ENCODE measurements at places on chromosomes 6 and 20.
A peak's percentile ranks its signal among the peaks of the same experiment; 100 is the strongest.

- DNase-seq, result no peak
Observed at GRCh38 chr6:134166511-134167261, 114.3 kb upstream of the SLC2A12 start.

DNA sequence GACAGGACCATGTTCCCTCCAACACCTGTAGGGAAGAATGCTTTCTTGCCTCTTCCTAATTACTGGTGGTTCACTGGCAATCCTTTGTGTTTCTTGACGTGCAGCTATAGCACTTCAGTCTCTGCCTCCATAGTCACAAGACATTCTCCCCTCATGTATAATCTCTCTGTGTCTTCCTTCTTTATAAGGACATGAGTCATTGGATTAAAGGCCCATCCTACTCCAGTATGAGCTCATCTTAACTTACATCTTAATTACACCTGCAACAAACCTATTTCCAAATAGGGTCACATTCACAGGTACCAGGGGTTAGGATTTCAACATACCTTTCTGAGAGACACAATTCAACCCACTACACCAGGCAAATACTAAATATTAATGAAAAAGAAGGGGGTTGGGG lies 213.6 kb downstream of the RNGTT start:
- DNase-seq, result no peak

GRCh38 chr6:10759884-10760329 lies 12.3 kb downstream of the TMEM14B start:
- no peak for DNase-seq

- DNase-seq, result no peak
Observed at GRCh38 chr6:129749749-129750120, 39.8 kb upstream of the ARHGAP18 start.

GRCh38 chr6:161268531-161269210 lies 5.2 kb downstream of the AGPAT4 start:
- no peak for DNase-seq

DNA sequence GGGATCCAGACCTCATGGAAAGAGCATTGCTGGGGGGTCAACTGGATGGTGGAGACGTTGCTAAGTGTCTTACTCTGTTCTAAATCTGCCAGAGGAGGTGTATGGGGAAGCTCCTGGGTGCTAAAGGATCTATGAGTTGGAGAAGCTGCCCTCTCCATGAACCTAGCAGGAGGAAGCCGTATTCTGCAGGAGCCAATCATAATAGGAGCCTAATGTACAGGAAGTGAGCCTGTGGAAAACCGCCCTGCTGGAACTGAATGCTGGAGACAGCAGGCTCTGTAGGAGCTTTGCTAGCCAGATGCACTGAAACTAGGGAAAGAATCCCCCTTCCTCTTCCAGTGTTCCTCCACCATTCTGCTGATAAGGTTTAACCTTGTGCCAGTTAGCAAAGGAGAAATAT lies 10.9 kb downstream of the CASP8AP2 start:
- DNase-seq, result no peak

GRCh38 chr6:24408719-24409410 lies 6.1 kb downstream of the MRS2 start:
- no peak for DNase-seq

DNA sequence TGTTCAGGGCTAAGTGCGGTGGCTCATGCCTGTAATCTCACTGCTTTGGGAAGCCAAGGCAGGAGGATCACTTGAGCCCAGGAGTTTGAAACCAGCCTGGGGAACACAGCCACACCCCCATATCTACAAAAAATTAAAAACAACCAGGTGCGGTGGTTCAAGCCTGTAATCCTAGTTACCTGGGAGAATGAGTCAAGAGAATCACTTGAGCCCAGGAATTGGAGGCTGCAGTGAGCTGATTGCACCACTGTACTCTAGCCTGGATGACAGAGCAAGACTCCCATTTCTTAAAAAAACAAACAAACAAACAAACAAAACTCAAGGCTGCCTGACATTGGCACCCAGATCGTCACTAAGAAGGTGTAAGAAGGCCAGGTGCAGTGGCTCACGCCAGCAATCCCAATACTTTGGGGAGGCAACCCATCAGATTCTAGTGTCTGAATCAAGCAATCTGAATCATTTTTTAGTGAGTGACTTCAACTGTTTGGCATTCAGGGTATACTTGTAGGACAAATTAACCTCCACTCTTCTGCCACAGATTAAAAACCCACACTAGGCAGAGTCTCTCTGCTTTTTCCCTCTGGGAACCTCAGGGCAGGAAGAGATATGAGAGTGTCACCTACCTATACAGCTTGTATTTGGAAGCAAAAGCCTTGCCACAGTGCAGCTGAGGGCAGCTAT lies 6.1 kb downstream of the PLAGL2 start:
- no peak for DNase-seq

DNA sequence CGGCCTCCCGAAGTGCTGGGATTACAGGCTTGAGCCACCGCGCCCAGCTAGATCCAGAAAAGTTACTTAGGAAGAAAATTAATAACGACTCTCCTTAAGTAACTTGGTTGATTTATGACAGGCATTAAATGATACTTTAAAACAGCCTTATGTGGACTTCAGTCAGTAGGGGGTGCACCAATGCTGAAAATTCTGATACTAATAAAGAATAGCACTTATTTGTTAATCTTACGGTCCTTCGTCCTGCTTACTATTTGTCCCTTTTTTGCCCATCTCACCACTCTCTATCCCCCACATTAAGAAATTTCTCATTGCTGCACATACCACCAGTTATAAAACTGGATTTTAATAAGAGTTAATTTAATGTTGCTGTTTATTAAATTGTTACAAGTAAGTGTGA lies 12.7 kb upstream of the PRELID3B start:
- DNase-seq, result no peak

GRCh38 chr6:166559211-166559610 lies 27.3 kb downstream of the RAMACL start:
- no peak for DNase-seq

DNA sequence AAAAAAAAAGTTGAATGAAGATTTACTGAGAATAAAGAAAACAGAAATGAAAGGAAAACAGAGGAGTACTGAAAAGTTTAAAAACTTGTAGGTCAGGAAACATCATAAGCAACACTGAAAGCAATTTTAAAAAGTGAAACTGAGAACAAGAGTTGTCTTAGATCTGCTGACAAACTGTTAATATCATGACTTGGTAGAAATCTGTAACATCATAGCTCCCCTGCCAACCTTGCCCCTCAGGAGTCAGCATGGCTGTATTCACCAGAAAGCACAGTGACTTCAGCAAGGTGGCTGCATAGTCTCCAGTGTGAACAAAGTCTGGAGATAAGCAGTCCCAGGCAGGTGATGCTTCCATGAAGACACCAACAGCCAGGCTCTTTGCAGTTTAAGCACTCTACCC lies 5.3 kb downstream of the NAA20 start:
- DNase-seq, result peak; percentile 19

GRCh38 chr6:68544450-68544849 lies 90.6 kb upstream of the ADGRB3 start:
- no peak for DNase-seq

DNA sequence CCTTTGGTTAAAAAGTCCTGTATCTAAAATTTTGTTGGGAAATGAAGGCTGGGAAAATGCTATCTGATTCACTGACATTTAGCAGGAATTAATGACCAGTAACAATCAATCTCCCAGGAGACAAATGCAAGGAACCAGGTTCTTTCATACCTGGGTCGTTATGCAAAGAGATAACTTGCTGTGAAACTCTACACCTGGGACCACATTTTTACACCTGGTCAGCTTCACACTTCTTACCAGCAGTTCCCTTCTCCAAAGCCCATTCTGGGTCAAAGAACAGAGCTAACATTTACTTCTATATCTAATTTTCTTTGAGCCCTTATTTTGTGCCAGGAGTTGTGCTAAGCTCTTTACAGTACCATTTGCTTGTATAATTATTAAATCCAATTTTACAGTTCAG lies 27.4 kb upstream of the STXBP5 start:
- DNase-seq, result no peak

DNA sequence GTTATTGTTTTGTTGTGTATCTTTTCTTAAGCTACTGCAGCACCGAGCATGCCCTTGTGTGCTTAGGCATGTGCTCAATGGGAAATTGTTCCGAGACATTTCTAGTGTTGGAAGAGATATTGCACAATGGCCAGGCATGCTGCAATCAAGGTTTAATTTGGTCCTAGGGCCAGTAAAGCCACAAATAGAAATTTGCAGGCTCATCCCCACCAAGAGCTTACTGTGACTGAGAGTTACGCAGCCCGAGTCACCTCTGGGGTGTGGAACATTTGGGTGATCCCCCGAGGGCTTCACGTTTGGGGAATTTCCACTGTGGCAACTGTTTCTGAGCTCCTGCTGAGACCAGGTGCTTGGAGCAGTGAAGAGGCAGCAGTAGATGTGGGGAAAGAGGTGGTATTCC lies 65.8 kb downstream of the ADTRP start:
- DNase-seq, result no peak

GRCh38 chr6:87682310-87682709 lies 19.7 kb downstream of the AKIRIN2 start:
- no peak for DNase-seq

GRCh38 chr6:127290391-127291265 lies 24.0 kb downstream of the RNF146 start:
- DNase-seq, result no peak

DNA sequence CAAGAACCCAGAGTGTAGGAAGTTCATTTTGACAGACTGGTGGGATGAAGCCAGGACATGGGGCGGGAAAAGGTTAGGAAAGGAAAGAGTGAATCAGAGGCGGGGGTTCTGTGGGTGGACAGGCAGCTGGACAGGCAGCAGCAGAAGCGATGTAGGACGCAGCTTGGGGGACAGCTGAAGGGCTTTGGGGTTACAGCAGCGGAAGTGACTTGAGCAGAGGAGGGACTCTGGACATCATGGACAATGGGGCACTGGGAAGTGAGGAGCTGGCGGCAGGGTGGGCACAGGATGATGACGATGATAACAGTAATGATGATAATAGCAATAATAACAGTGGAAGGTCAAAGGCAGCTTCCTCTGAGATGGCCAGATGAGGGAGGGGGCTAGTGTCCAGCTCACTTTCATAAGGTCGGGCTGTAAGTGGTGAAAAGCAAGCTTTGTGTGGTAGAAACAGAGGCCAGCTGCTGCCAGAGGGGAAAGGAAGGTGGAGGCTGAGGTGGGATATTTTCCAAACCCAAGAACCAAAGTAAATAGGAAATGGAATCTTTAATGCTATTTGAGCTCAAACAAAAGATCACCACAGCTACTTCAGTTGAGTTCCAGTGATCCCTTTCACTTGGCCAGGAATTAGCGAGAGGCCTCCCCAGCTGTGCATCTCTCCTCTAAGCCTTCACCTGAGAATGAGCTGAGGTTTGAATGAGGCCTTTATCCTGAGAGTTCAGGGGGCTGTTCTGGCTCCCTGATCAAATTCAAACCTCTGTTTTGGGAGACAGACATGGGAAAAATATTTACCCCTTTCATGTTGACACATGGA lies 433.5 kb downstream of the DHX35 start:
- DNase-seq, result no peak

GRCh38 chr6:107523794-107524193 lies 33.9 kb downstream of the SOBP start:
- no peak for DNase-seq

GRCh38 chr6:25404693-25405169 lies 125.6 kb downstream of the CARMIL1 start:
- DNase-seq, result peak; percentile 85

GRCh38 chr6:134622382-134623173 lies 304.7 kb upstream of the SGK1 start:
- no peak for DNase-seq

Measured in GM12864 (cell line).